ENCODE measurements at places on chromosomes 1 and 21.

GRCh38 chr1:59494145-59494833 is 197.4 kb downstream of the FGGY start:
- DNase-seq: no peak

DNA sequence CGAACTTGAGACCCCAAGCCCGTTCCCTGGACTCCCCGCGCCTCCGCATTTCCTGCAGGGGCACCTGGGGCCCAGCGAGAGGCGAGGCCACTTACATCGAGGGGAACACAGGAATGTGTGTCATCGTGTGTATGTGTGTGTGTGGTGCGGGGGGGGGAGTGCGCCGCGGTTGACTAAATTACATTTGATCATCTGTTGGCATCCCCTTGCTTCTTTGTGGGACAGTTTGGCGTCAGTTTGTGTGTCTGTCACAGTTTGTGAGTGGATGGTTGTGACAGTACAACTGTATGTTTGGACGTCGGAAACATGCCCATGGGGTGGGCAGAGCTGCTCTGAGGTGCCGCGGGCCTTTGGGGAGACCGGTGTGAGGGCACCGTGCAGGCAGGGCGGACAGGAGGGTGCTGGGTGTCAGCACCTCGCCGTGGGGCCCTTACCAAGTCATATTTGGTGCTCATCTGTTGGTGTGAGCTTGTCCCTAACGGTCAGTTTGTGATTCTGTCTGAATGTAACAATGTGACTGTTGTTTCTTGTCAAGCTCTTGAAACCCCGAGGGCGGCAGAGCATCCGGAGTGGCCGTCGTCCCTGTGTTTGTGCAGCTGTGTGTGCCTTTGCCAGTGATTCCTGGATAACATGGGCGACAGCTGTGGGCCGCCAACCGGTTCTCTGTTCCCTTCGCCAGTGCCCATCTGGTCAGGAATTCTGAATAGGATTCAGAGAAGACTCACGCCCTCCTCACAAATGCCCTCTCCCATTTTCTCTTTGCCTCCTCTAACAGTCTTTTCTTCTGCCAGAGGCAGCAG is 899 bp downstream of the OPRD1 start:
- no peak for DNase-seq

GRCh38 chr1:174036798-174037197 is 14.6 kb upstream of the RC3H1 start:
- no peak for DNase-seq

DNA sequence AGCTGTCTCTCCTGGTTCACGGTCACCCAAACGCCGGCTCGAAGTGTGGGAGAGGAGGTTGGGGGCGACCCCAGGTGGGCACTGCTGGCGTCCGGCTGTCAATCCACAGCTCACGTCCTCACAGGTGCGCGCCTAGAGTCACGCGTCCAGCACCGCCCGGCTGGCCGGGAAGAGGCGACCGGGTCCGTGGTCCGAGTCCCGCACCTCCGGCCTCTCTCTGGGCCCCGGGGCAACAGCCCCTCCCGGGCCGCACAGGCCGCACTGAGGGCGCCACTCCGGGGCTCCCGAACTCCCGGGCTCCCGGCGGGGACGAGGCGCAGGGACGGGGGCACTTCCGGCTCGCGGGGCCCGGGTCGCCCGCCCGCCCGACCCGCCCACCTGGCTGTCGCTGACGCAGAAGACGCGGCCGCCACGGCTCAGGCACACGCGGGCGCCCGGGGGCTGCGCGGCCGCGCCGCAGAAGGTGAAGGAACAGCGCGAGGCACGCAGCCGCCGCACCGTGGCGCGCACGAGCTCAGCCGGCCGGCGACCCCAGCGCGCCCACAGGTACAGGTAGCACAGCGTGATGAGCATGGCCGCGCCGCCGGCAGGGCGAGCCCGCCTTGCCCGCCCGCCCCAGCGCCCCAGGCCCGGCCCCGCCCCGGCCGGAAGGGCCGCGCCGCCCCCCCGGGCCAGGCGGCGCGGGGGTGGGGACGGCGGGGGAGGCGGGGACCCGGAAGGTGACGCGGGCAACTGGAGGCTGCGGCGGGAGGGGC is at the start of gene HLCS:
HLCS (minus strand) TSS at position 604 of the 755 bp plus-strand sequence; CDS start at position 573, 31 bp downstream.
- peak; percentile 85 for DNase-seq

GRCh38 chr1:9233241-9233941 is 1.2 kb upstream of the H6PD start:
- DNase-seq: peak; percentile 97

DNA sequence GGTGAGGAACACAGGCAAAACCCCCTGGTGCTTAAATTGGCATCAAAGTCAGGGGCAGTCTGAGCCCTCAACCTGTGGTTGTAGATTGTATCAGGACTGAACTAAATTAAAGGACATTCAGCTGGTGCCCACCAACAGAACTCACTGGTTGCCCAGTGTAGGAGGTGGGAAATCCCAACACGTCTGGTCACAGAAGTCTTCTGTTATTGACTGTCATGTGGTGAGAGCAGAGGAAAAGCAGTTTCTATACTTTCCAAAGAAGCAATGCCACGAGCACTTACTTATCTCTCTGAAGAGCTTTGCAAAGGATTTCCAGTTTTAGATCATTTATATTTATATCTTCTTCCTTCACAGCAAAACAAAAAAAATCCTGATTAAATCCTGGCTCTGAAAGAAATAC is 15.0 kb upstream of the ACTA1 start:
- no peak for DNase-seq

DNA sequence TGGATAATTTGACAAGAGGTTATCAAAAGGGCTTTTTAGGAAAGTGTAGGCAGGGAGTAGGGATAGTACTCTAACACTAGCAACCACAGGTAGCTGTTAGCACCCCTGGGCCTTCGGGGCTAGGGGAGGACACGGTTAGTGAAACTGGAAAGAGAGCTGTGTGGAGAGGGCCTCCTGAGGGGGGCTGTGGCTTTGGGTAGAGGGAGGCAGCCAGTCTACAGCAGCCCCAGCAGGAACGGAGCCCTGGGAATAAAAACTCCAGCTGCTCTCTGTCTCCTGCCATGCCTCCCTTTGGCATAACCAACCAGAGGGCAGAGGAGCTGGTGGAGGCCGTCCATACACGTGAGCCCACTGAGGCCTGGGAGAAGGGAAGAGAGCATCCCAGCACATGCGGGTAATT is 223.2 kb downstream of the FOXD2 start:
- no peak for DNase-seq

DNA sequence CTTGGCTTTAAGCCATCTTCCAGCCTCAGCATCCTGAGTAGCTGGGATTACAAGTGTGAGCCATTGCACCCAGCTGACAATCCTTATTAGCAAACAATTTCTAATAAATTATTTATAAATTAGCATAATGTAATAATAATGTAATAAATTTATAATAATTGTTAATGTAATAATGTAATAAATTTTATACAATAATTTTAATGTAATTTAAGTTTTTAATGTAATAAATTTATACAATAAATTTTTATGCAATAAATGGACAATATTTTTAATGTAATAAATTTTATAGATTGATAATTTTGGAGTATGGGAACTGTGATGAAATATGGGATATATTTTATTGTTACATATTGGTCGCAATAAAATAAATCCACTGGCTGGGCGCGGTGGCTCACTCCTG is 1457.5 kb downstream of the KCNT2 start:
- DNase-seq: no peak

DNA sequence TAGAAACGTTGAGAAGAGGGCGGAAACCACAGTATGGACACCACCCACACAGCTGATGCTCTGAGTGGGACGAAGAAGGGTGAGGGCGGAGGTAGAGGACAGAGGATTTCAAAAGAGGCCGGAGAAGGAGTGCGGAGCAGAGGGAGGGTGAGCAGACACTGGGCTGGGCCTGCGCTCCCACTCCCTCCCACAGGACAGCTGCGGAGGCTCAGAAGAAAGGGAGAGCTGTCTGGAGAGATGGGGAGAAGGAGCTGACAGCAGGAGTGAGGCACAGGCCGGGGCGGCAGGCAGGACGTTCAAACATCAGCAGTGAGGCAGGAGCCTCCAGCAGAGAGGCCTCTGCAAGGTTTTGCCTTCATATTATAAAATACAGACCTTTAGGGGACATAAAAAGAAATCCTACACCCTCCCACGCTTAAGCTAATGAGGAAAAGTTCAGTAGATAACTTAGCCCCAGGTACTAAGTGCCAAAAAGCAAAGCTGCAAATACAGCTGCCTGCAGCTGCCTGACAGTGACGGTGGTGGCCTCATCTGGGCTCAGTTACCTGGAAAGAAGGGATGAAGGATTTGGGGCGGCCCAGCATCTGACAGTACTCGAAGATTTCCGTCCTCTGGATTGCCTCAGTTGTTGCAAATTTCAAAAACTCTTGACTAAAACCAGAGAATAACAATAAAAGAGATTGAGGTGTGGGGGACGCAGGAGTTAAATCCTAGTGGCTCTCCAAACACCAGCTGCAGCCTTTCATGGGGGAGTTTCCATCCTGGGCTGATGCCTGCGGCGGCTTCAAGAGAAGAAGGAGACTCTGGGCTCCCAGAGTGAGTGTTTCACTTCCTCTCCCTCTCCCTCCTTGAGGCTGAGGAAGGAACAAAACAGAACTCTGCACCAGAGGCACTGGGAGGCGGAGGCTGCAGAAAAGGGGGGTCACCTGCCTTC is 25.6 kb downstream of the SEC16B start:
- no peak for DNase-seq

- no peak for DNase-seq
Observed at GRCh38 chr21:20943561-20943997, 54.6 kb upstream of the NCAM2 start.

DNA sequence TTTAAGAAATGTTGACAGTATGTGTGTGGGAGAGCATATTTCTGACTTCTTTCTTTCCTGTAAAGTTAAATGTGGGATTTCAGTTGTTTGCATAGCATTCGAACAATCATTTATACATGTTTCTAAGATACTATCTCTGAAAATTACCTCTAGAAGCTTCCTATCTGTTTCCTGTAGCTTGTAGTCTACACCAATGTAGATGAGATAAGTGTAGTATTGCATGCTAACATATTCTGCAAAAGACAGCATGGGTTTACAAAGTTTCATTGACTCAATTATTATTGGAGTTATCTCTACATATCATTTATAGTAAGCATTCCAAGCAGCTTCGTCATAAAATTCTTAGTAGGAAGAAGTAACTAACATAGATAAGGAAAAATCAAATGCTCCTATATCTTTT is 98.9 kb upstream of the DPYD start:
- DNase-seq: no peak

DNA sequence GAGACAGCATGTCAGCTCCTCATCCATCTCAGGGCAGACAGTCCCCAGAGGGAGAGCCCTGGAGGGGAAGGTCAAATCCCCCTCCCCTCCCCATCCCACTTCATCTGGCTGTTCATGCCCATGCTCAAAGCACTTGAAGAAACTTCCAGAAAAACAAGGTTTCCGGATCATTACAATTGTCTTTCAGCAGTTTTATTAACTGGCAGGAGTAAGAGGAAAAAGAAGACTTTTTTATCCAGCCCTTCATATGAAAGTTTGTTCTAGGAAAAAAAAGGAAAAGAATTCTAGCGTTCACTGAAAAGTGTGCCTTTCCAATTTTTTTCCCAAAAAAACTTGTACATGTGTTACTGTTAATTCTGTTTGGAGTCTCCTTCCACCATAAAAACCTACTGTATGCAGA is 145.7 kb upstream of the TIAM1 start:
- DNase-seq: peak; percentile 8

- peak; percentile 76 for DNase-seq
Observed at GRCh38 chr1:206930210-206930798, 8.6 kb upstream of the FCMR start.

GRCh38 chr21:24025101-24025500 is 1582.2 kb downstream of the MRPL39 start:
- no peak for DNase-seq

- no peak for DNase-seq
Observed at GRCh38 chr1:226027538-226028217, 28.5 kb upstream of the SDE2 start.

GRCh38 chr1:33234588-33234990 is 21.7 kb upstream of the ZNF362 start:
- DNase-seq: peak; percentile 42

DNA sequence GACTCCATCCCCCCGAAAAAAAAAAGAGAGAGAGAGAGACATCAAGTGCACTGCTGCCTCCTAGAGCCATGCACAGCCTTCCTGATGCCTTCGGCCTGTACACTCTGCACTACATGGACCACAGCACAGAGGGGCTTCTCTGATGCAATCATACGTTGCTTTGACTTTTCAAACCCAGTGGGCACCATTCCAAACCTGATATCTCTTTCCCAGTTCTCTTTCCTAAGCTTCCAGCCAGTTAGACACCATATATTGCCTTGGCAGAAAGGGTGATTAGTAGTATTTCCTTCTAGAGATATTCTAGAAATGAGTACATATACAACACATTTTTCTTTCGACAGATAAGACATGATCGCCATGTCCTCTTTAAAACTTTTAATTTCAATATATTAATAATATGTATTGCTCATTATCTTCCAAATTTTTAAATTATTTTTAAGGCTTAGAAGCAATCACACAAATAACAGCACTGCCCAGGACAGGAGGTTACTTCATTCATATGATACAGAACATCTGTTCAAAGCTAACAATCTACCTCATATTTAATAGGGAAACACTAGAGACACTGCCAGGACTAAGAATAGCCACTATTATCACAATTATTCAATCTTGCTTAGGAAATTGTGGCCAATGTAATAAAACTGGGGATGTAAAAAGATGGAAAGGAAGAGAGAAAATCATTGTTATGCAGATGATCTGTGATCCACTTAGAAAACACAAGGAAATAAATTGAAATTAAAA is 9.9 kb downstream of the CLCA1 start:
- DNase-seq: no peak

Measured in posterior vena cava (tissue), 2 donors.